ENCODE measurements at places on chromosomes 12 and 14.

- DNase-seq = no peak
Observed at GRCh38 chr12:115452751-115453281, 768.8 kb upstream of the TBX3 start.

DNA sequence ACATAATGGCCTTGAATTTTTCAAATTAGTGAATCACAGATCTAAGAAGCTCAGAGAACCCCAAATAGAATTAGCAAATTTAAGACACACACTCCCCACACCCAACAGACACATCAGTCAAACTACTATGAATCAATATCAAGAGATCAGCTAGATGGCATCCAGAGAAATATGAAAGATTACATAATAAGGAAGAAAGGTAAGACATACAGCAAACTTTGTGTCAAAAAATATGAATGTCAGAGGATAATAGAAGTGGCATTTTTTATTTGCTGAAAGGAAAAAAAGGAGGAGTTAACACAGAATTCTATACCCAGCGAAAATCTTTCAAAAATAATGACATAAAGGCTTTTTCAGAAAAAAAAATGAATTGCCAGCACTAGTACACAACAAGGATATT, 110.5 kb upstream of the COCH start:
- no peak for DNase-seq

- DNase-seq = no peak
Observed at GRCh38 chr12:123445388-123446332, 9.2 kb upstream of the RILPL2 start.

- no peak for DNase-seq
Observed at GRCh38 chr12:15629761-15630160, 159.4 kb downstream of the EPS8 start.

GRCh38 chr14:51295646-51296263, 55.7 kb downstream of the TMX1 start:
- no peak for DNase-seq

DNA sequence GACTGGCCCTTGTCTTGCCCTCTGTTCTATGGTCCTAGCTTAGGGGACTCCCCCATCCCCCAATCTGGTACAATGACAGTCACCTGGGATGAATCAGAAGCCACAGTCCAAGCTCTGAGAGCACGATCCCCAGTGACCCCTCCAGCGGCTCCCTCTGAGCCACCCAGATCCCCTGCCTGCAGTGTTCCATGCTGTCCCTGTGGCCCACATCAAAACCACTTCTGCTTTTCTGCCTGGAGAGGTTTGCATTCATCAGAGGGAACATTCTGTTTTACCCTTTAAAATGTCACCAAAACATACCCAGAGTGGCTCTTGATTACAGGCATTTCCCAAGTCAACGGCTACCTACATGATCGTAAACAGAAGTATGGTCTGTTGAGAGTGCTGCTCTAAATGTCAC, 47.5 kb downstream of the NOS1 start:
- no peak for DNase-seq

- DNase-seq = no peak
Observed at GRCh38 chr12:58915634-58916033, 4.7 kb downstream of the LRIG3 start.

- no peak for DNase-seq
Observed at GRCh38 chr12:83256562-83256961, 569.9 kb downstream of the TMTC2 start.

GRCh38 chr14:100892496-100893227, 10.9 kb downstream of the RTL1 start:
- DNase-seq = no peak

DNA sequence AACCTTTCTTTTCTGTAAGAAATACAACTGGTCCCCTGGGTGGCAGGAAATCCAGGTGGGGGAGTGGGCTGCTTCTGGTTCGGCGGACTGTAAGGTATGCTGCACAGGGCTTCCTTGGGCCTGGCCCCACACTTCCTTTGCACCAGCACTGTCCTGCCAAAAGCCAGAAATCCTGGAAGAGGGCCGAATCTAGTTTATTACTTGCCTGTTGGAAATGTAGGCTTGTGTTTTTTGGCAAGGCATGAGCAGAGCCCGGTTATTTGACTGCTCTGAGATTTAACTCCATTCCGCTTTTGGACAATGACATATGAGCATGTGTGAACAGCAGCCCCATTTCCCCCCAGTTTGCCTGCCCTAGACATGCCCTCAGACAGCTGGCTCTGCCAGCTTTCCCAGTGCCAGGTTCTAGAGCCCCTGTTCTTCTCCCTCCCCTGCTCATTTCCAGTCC, 86.6 kb downstream of the BORCS5 start:
- DNase-seq = no peak

DNA sequence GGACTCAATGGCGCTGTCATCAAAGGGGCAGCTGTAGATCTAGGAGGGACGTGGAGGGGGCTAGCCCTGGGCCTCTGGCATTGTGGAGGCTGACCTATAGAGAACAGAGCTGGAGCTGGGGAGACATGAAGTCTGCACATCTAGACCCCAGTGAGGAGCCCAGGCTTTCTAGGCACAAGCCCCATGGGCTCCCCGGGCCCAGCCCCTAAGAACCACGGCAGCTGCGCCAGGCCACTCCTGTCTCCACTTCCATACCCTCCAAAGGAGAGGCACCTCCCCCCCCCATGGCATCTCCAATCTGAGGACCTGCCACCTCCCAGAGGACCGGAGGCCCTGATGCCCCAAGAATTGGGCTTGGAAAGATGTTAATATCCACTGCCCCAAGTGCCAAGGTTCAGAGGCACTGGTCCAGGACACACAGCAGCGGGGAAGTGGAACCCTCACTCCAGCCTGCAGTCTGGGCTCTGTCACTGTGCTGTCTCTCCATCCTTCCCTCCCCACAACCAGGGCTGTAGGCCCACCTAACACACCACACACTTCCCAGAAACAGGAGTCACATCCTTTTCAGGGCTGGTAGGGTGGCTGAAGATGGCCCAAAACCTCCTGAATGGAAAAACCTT, 4.5 kb downstream of the ANKRD9 start:
- DNase-seq = no peak

- DNase-seq = no peak
Observed at GRCh38 chr14:81260732-81261131, 40.0 kb upstream of the GTF2A1 start.

DNA sequence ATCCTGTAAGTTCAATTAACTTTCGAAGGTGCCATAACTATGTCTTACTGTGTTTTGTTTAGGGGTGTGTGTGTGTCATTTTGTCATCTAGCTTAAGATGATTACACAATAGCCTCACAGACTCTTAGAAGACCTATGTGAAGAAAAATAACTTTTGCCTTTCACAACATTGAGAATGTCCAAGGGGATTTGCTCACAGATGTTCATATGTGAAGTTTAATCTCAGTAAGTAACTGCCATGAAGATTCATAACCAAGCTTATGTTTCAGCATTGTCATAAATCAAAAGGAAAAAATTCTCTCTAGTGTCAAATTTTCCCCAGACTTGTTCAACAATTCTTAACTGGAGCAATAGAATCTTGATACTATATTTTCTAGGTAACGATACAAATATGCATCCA, 226.1 kb upstream of the PRKD1 start:
- DNase-seq = no peak

DNA sequence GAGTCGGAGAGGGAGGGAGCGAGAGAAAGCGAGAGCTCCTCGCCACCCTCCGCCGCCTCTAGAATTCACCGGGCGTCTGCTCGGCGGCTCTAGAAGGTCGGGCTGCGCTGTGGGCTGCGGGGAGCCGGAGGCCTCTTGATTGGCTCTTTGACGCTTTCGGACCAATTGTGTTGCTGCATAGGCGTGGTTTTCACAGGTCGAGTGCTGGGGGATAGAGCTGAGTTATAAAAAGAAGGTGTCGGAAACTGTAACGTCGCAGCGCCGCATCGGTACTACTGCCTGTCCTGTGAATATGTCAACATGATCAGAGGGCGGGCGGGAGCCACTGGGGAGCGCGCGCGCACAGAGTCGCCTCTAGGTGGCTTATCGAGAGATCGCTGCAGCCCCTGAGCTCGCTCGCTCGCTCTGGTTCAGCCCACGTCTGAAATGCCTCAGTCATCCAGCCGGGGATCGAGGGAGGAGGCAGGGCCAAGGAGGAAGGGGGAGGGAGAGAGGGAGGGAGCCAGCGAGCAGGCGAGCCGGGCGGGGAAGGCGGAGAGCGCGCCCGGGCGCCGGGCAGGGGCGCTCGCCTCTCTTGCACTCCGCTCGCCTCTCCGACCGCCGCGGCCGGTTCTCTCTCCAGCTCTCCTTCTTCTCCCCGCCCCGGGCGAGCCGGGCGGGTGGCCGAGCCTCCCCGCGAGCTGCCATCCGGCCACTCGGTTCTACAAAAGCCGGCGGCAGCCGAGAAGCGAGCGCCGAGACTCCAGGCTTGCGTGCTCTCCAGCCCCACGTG, at the start of gene TBX3:
TSS of gene TBX3 (minus strand) at position 78 of the 772 bp plus-strand sequence. CDS start 975 bp downstream, outside the sequence.
- DNase-seq = peak; percentile 22

- no peak for DNase-seq
Observed at GRCh38 chr14:31659278-31659677, 98.1 kb downstream of the NUBPL start.

- DNase-seq = no peak
Observed at GRCh38 chr12:77236066-77236465, 170.7 kb upstream of the E2F7 start.
